Stimulated activated CD8-positive, alpha-beta memory T cell treated with anti-CD3 and anti-CD28 coated beads, Interleukin-4, amount 100 ng/mL, for 4 hours (primary cell): ENCODE measurements at places on chromosomes 16 and 17.

GRCh38 chr17:31431852-31432658, 40.6 kb downstream of the RAB11FIP4 start:
- no peak for DNase-seq

DNA sequence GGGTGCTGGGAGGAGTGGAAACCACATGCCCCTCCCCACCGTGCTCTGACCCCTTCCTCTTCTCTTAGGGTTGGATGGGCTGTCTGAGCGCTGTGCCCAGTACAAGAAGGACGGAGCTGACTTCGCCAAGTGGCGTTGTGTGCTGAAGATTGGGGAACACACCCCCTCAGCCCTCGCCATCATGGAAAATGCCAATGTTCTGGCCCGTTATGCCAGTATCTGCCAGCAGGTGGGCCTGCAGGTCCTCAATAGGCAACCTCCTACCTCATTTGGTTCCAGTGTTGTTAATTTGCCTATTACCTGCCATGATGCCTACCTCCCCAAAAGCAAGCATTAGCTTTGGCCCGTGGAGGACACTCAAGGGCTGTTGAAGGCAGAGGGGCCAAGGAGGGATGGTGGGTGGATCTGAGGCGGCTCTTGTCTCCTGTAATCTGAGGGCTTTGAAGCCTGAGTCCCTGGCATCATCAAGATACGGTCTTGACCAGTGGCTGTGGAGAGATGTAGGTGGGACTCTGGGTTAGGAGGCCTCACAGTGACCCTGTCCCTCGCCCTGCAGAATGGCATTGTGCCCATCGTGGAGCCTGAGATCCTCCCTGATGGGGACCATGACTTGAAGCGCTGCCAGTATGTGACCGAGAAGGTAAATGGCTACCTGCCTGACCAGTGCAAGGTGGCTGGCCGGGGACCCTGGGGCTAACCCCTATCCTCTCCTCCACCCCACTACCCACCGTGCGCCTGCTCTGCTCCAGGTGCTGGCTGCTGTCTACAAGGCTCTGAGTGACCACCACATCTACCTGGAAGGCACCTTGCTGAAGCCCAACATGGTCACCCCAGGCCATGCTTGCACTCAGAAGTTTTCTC, 3.4 kb downstream of the ALDOA start:
- no peak for DNase-seq

- DNase-seq: no peak
These were observed 800 bp downstream of the NOD2 start for GRCh38 chr16:50694206-50694605.

DNA sequence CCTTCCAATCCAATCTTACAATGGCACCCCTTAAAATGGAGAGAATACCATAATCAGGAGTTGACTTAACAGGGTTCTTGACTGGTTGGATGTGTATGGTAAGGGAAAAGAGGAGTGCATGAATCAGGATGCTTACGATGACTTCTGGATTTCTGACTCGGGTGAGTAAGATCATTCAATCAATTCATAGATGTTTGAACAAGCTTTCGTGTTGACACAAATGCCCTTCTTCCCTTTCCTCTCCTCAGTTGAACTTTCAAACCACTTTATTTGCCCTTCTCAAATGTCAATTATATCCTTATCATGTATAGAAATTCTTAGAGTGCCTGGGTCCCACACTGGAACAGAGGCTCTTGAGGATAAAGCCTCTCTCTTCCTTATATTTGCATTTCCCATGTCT, 25.9 kb downstream of the ABCC12 start:
- no peak for DNase-seq

GRCh38 chr16:84277244-84277823, 17.3 kb upstream of the WFDC1 start:
- DNase-seq: peak; percentile 27

- no peak for DNase-seq
These were observed 12.1 kb upstream of the CBX8 start for GRCh38 chr17:79808763-79809529.

- no peak for DNase-seq
These were observed 214.2 kb downstream of the RBFOX3 start for GRCh38 chr17:79396696-79397095.

DNA sequence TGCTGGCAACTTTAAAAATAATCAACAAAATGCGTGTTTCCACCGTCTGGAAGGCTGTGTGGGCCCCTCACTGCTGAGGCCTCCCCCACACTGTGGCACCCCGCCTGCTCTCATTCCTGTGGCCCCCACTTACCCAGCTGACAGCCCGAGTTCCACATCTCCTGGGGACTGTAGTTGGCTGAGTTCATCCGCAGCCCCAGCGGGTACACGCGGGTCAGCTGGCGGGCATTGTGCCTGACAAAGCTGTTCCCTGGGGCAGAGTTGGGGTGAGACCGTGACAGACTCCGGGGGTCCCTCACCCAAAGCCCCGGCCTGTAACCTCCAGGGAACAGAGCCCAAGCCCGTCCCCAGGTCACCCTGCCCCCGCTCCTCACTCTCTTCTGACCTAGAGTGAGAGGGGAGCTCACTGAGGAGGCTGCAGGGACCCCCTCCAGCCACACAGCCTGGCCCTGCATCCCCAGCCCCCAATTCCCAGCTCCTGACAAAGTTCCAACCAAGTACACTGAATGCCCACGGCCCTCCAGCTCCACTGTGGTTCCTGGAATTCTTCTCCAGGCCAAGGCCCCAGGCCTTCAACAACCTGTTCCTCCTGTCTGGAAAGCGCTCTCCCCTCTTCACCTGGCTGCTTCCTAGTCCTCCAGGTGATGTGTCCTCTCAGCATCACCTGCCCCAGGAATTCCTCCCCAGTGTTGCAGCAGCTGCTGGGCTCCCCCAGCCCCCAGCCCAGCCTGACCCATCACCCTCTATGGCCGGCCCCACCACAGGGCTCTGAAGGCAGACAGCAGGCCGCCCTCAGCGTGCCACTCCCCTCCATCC, 18.0 kb downstream of the PLCD3 start:
- DNase-seq: no peak
